ENCODE measurements at places on chromosomes 3 and 15.
A peak's percentile ranks its signal among the peaks of the same experiment; 100 is the strongest.

DNA sequence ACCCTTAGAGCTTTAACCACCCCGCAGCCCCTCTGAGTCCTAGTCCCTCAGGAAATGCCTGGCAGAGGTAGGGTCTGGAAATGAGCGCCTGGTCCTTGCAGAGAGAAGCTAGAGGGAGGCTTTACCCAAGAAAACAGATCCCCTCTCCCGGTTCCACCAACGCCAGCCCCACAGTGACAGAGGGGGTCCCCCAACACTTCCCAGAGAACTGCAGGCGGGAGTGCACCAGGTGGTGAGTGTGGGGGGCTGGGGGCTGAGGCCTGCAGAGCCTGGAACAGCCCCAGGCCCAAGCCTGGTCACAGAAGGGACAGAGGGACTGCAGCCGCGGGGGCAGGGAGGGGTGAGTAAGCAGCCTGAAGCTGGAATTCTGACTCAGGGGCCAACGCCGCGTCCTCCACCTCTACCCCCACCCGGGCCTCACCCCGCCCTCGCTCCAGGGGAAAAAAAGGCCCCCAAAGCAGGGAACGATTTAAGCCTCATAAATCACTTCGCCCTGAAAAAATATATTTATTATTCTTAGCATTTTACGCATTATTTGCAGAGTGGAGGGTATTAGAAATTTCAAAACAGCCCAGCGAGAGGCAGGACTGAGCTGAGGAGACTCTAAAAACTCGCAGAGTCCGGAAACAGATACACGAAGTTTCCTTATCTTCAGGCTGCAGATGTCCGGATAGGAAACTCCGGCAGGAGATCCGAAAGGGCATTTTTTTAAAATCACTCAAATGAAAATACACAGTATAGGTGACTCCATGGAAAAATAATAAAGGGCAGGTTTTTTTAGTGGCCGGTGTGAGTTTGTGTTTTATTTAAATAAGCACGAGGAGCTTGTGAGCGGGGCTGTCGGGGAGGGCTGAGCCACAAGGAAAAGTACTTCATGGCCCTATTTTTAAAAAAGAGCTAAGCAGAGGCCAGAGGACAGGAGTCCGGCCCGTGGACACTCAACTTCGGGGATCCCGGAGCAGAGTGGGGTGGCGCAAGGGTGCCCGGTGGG lies 10.0 kb downstream of the GATA2 start:
- peak; percentile 55 for DNase-seq

DNA sequence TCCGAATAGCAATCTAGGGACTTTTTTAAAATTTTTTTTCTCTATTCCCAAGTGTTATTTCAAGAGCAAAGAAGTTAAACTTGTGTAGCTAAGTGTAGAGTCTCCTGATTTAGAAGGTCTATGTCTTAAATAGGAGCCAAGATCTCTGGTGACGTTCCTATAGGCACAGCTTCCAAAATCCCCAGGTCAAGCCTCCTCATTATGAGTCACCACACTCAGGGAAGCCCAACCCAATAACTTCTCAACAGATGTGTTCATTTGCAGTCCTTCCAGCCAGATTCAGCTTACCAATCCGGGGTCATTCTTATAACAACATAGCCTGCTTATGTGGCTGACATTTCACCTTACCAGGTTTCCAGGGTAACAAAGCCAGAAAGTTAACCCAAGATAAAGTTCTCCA lies 270.3 kb downstream of the IL5RA start:
- no peak for DNase-seq

DNA sequence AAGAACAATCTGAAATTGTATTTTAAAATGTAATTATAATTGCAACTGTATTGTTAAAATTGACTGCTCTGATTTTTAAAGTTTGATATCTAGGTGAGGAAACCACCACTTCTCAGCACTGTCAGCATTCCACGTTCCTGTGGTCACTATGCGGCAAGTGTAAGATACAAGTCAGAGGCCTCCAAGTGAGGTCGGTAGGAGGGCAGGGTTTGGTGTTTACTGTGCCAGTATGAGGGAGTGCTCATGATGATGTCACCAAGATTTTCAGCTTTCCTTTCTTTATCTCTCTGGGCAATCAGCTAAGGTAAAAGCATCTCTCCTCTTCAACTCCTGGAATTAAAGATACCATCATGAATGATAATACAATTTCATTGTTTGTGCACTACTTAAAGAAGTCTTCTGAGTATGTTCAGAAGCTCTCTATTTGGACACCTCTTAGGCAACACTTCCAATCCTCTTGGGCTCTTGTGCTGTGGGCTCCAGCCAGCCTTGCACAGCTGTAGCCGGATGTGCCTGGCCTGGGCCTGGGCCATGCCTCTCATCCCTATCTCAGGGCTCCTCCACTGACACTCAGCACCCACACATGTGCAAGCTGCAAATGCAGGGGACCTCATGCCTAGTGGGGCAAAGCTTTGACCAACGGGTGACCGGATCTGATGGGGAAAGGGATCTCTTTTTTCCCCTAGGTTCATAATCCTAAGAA lies 42.9 kb downstream of the CCR3 start:
- no peak for DNase-seq

DNA sequence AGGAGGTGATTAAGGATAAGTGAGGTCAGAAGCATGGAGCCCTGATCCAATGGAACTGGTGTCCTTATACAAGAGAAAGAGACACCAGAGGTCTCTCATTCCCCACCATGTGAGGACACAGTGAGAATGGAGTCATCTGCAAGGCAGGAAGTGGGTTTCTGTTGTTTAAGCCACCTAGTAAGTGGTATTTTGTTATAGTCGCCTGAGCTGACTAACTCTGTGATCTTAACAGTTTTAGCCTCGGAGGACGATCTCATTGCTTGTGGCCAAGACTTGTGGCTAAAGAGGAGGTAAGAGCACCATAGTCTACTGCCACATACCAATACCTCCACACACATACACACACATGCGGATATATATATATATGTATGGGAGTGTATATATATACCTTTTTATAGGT lies 73.8 kb downstream of the MCTP2 start:
- DNase-seq = no peak

- DNase-seq = no peak
Measured at GRCh38 chr3:12601072-12601471, 44.2 kb downstream of the MKRN2 start.

DNA sequence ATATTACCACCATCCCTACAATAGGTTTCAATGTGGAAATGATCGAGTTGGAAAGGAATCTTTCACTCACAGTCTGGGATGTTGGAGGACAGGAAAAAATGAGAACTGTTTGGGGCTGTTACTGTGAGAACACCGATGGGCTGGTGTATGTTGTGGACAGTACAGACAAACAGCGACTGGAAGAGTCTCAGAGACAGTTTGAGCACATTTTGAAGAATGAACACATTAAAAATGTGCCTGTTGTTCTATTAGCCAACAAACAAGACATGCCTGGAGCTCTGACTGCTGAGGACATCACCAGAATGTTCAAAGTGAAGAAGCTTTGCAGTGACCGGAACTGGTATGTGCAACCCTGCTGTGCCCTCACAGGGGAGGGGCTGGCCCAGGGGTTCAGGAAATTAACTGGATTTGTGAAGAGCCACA lies 510 bp downstream of the ARL14 start:
- DNase-seq = no peak

DNA sequence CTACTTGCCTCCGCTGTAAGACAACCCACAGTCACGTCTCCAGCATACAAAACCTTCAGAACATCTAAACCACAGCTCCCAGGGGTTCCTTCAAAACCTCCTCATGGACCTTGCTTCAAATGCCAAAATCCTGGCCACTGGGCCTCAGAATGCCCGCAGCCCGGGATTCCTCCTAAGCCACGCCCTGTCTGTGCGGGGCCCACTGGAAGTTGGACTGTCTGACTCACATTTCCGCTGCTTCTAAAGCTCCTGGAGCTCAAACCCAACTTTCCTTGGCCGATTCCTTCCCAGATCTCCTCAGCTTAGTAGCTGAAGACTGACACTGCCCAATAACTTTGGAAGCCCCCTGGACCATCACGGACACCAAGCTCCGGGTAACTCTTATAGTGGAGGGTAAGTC lies 17.9 kb upstream of the OR5H6 start:
- no peak for DNase-seq

GRCh38 chr3:124950026-124950425 lies 15.5 kb upstream of the MUC13 start:
- no peak for DNase-seq

DNA sequence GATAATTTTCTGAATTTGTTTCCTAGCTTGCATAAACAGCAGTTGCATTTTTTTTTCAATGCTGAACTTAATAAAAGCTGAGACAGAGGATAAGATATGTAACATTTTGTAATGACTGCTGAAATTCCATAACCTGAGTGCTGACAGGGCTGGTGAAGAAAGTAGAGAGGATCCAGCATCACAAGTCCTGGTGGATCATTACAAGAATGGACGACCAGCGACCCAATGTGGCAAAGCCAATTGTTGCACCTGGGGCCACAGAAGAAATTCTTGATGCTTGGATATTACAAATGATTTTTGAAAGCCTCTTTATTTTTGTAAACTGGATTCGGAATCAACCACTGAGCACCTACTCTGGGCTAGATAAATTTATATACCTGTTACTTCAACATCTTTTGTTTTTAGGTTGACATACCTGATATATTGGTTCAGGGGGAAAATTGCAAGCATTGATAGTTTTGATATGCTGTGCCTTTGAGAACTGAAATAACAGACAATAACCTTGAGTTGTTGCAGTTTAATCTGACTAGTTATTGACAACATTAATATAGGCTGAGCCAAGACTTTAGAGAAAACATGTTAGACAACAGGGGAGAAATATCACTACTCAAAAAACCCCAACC lies 3.9 kb upstream of the ACTL6A start:
- peak; percentile 69 for DNase-seq

DNA sequence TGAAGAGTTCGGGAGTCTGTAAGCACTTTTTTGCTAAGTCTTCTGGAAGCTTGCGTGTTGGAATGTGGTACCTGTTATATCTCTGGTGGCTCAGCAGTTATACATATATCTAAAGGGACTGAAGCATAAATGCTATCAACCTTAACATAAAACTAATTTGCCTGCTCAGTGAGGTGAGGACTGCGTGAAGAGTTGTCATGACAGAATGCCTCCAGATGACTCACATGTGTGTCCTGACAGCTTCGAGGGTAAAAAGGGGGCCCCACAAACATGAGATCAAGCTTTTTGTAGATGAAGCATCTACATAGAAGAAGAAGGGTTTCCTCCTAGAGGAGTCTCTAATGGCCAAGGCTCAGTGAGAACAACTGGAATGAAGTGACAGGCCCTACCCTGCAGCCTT lies 88.8 kb upstream of the C3orf80 start:
- no peak for DNase-seq

DNA sequence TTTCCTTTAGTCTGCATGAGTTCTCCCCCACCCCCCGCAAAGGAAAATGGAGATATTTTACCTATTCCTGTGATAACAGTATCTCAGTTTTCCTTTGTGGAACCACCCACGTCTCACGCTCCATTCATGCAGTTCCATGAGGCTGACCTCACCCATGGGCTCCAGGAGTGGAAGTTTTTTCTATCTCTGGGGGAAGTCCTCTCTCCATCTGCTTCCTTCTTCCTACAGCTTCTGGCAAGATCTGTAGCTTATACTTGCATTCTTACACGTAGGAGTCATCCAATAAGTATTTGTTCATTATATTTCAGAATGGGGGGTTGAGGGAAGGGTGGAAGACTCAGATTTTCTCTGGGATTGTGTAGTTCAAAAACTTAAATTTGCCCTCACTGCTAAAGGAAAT lies 5.8 kb upstream of the GLCE start:
- no peak for DNase-seq

DNA sequence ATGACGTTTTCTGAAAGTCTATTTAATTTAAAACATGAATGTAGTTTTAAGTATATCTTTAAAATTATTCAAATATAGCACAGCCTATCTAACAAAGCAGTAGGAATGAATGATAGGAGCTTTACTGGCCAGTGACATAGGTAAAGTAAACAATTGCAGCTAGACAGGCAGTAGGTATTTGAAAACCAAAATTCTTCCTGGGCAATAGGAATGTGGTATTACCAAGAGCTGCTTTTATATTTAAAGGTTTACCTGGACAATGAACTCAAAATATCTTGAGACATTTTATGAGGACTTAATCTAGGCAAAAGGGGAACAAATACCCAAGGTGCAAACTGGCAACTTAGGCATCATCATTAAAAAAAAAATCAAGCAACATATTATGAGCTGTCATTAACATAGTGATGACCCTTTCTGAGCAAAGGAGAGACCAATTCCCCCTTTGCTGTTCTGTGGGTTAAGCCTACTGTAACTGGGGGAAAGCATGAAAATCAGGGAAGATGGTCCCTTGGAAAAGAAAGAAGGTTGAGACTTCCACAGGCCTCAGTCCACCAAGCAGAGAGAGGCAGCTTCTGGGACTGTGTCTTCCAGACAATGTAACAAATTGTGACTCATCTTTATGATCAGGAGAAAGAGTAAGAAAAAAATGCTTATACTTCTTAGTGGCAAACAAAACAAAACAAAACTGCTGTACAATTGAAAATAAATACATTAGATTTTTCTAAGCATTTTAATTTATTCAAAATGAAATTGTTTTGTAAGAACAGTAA lies 12.9 kb downstream of the ISL2 start:
- DNase-seq = no peak

- no peak for DNase-seq
Measured at GRCh38 chr3:27031476-27031875, 337.7 kb downstream of the NEK10 start.

- DNase-seq = no peak
Measured at GRCh38 chr15:101438482-101439284, 50.8 kb downstream of the PCSK6 start.

DNA sequence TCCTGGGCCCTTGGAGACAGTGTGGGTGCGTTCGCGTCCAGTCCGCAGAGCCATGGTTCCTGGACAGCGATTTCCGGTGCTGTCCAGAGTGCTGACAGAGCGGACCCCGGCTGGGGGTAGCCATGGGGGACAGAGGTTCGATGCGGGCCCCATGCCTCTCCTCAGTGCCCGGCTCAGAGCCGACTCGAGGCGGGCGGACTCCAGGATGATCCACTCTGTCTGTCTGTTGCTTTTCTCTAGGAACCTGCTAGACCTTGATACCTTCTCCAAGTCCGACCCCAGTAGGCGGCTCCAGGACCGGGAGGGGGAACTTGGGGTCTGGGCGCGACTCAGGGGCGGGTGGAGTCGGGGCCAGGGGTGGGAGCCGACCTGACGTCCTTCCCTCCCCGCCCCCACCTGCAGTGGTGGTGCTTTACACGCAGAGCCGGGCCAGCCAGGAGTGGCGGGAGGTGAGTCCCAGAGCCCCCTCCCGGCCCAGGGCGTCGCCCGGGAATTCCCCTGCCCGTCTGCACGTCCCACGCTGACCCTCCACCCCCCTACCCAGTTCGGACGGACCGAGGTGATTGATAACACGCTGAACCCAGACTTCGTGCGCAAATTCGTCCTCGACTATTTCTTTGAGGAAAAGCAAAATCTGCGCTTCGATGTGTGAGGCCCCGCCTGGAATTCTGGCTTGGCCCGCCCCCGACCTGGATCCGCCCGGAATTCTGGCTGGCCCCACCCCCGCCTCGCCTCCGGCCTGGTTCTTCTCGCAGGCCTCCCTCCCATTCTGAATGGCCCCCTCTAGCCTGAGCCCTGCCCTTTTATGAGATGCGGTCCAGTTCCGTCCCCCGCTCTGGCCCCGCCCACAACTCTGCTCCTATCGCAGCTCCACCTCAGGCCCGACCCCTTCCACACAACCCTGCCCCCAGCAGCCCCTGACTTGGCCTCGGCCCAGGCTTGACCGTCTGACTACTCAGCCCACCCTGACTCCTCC lies 1.0 kb downstream of the CPNE9 start:
- DNase-seq = peak; percentile 94
